OCI-M1 (cell line): ENCODE measurements at places on chromosomes 2 and 18.

DNA sequence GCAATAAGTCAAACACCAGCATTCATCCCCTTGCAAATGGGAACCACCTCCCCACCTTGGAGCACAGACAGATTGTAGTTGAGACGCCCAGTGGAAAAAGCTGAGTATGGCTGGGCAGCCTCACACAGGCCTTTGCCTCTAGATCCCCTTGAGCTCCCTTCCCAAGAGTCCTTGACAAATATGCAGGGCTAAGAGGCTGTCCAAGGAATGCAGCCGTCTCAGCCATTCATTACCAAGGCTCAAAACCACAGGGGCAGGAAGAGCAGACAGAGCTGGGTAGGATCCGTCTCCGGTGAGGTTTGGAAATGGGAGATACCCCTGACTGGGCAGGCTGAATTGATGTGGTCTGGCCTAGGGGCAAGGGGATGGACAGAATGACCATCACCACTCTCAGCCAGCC lies 557.1 kb downstream of the TNS1 start:
- no peak for DNase-seq

- no peak for DNase-seq
Measured at GRCh38 chr2:29848566-29849310, 72.6 kb downstream of the ALK start.

GRCh38 chr2:96549967-96550786 lies 13.6 kb downstream of the ARID5A start:
- DNase-seq: peak; percentile 67

- peak; percentile 32 for DNase-seq
Measured at GRCh38 chr2:238720232-238720672, 127.6 kb upstream of the TWIST2 start.

DNA sequence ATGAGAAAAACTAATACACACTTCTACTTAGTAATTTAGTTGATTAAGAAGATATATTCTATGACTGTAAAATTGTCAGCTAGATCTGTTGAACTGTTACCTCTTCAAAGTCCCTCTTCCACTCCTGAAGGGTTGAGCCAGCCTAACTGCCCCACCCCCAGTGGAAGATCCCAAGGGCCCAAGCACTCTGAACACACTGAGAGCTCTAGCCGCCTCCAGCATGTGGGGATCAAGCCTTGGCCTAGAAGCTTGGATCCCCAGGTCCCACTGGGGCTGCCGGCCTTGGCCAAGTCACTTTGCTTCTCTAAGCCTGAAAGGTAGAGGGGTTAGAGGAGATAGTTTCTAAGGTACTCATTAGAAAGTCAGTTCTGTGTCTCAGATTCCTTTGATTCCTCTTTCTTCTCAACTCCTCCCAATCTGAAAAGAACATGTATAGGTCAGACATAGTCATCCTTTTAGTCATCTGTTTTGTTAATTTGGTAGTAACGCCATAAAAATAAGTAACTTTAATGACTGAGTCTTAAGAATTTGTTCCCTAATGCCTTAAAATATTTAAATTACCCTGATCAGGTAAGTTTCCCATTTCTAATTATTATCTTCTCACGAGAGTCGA lies 5.6 kb downstream of the CPSF3 start:
- no peak for DNase-seq

DNA sequence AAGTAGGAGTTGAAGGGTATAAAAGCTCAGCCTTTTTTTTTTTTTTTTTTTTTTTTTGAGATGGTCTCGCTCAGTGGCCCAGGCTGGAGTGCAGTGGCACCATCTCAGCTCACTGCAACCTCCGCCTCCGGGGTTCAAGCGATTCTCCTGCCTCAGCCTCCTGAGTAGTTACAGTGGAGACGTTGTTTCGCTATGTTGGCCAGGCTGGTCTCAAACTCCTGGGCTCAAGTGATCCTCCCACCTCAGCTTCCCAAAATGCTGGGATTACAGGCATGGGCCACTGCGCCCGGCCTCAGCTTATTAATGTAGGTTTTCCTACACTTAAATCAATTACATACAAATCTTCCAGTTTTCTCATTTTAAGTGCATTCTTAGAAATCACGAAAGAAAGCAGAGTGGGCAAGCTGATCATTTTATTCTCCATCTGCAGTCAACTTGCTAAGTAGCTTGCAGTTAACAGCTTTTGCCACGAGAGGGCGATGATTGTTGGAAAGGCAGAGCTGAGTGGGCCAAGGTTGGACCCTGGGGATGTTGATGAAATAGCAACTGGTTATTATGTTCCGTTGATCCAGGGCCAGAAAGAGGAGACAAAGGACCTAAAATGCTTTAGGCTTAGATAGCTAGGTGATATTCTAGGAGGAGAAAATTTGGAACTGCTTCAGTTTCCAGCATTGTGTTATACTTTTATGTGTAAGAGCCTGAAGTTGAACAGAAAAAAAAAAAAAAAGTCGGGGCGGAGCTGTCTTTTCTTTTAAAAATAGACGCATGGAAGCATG lies 234.4 kb upstream of the EPAS1 start:
- peak; percentile 83 for DNase-seq

DNA sequence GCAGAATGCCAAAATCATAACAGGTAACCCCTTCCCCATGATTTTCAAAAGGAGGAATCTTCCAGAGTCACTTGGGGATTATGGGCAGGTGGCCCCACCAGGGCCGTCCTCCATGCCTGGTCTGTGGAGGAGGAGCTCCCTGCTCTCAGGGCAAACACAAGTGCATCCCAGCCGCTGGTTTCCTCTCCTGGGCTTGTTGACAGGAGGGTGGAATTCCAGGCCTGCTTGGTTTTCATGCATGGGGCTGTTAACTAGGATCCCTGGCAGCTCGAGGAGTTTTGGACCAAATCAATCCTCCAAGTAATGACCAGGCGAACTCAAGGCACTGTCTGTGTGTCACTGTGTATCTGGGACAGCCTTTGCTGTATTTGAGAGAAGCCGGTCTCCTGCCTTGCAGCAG lies 45.3 kb downstream of the FOSL2 start:
- no peak for DNase-seq

DNA sequence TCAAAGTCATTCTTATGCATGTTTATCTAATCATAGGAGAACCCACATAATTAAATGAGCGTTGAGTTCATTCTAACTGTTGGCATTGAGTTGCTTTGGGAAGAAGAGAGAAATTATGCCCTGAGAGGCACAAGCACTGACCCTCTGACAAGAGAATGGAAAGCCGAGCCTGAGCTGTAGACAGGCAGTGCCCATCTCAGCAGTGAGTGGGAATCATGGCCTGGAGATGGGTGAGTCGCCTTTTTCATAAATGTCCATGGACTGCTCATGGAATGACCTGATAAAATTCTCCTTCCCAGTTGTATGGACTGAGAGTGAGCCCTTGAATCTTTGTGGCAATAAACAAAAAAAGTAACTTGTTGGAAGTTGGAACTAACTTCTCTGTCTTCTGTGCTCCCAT lies 21.4 kb upstream of the MYO3B start:
- no peak for DNase-seq

DNA sequence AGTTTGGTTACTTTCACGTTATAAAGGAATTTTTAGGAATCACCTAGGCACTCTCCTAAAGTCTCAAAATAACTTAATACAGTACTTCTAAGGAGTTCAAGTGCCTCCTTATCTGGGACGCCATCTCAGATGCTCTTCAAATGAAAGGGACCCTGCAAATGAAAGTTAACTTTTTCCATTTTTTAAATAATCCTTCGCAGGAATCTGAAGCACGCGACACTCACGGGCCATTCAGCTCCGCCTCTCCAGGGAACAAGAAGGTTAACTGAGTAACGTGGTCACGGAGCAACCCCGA lies 537 bp upstream of the ZC3H15 start:
- no peak for DNase-seq

DNA sequence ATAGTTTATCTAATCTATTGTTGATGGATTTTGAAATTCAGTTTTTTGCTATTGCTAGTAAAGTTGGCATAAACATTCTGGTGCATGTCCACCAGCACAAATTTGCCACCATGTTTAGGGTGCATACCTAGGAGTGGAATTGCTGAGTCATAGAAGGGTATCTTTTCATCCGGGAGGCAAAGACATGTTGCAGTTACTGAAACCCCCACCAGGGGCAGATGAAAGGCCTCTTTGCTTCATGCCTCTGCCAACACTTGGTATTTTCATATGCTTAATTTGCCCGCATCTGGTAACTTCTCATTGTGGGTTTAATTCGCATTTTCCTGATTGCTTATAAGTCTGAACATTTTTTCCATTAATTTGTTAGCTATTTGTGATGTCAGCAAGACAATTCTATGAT lies 8.2 kb downstream of the DCC start:
- peak; percentile 55 for DNase-seq

GRCh38 chr2:71857636-71858035 lies 290.0 kb downstream of the CYP26B1 start:
- DNase-seq: no peak

- no peak for DNase-seq
Measured at GRCh38 chr2:28944535-28945248, 36.4 kb upstream of the TOGARAM2 start.

DNA sequence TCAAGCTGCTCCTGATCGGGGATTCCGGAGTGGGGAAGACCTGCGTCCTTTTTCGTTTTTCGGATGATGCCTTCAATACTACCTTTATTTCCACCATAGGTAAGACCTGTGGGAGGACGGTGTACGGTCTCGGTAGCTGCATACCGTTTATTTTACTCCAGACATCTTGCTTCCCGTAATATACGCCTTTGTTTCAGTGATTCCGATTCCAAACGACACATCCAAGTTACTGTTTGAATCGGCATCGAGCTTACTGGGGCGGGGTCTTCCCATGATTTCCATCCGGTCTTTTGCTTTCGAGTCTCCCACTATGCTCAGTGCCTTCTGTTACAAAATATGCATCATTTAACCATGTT lies 731 bp downstream of the RAB10 start:
- peak; percentile 68 for DNase-seq

- DNase-seq: no peak
Measured at GRCh38 chr18:67621906-67622305, 105.4 kb upstream of the DSEL start.

GRCh38 chr2:124289615-124290014 lies 264.5 kb downstream of the CNTNAP5 start:
- DNase-seq: no peak

DNA sequence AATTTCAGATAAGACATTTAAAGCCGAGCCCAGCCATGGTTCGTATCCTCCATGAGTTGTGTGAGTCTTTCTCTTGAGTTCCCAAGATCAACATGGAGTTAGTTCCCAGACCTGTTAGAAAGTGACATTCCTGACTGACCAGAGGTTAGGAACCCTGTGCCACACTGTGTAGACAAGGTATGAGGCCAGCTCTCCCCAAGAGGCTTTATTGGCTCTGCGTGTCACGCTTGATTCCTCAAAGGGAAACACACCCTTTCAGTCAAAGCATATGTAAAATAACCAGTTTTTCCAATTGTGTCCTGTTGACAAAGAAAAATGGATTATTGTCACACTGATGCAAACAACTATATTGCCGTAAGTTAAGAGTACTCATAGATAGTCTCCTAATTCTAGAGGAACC lies 1.2 kb downstream of the SULT1C3 start:
- DNase-seq: no peak

- no peak for DNase-seq
Measured at GRCh38 chr18:59382383-59382782, 23.3 kb upstream of the LMAN1 start.

DNA sequence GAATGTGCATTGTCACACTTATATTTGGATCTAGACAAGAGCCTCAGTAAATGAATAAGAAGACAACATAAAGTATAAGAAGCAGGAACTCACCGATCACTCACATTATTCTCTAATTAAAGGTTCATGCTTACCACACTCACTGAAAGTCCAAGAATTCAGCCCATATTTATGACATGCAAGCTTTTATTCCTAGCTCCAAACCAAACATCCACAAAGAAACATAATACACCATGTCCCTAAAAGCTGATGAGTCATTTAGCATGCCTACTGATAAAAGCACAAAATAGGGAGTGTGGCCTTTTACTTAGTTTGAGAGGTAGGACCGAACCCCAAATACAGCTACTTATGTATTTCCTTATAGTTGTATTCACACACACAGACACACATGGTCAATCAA lies 1094.6 kb upstream of the CDH2 start:
- no peak for DNase-seq

GRCh38 chr2:204112084-204112770 lies 175.7 kb downstream of the ICOS start:
- DNase-seq: no peak

DNA sequence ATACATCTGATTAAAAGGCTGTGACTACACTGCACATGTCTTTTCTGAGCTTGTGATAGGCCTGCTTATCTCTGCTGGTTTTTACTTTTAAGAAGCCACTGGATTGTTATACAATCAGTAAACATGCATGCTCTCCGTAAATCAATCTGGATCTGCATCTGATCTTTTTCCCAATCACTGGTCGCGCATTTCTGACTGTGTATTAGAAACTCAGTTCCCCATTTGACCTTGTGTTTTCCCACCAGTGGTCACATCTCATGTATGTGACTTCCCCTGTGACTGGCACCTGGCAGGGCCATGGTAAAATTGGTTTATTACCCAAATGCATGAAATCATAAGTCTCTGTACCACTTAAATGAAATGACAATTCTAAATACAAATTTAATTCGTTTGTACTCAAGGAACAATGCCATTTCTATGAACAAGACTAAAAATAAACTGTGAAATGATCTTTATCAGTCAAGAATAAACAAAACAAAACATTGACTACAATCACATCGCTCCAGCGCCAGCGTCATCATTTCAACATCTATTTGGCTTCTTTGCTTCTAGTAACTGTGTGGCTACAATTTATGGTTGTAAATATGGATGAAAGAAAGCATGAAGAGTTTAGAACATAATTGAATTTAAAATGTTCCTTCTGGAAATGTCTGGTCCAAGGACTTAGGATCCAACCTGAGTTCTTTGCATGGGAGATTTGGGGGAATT lies 396.6 kb upstream of the TRIB2 start:
- no peak for DNase-seq

DNA sequence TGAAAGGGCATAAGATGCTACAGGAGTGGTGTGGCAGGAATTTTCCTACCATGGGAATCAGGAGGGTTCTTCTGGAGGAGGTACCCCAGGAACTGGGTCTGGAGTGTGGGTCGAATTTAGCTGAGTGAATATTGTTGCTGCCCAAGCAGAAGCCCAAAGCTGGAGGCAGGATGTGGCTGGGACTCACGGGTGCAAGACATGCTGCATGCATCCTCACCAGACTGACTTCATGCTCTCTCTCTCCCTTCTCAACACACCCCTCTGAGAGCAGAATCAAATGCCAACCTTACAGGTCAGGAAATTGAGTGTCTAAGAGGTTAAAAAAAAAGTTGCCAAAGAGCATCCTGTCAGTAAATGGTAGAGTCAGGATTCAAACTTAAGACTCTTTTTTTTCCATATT lies 78.8 kb upstream of the TTC39C start:
- no peak for DNase-seq
